Myocyte (in vitro differentiated cells): ENCODE measurements at places on chromosomes 4 and X.

- peak; percentile 51 for DNase-seq
Observed at GRCh38 chrX:68072041-68072440, 361.3 kb downstream of the OPHN1 start.

GRCh38 chrX:154458116-154458953 lies at the start of gene PLXNA3:
Gene PLXNA3, plus strand, starts transcription at chrX:154458281. Its CDS starts 1,903 bp downstream, at chrX:154460184.
- peak; percentile 31 for DNase-seq

- DNase-seq: no peak
Observed at GRCh38 chrX:132004728-132005127, 18.4 kb upstream of the STK26 start.

- DNase-seq: peak; percentile 38
Observed at GRCh38 chr4:2253160-2254084, 8.5 kb downstream of the MXD4 start.

- peak; percentile 42 for DNase-seq
Observed at GRCh38 chr4:69823481-69824186, 36.3 kb downstream of the SULT1E1 start.

- DNase-seq: no peak
Observed at GRCh38 chrX:149198980-149199732, 305.9 kb downstream of the IDS start.

DNA sequence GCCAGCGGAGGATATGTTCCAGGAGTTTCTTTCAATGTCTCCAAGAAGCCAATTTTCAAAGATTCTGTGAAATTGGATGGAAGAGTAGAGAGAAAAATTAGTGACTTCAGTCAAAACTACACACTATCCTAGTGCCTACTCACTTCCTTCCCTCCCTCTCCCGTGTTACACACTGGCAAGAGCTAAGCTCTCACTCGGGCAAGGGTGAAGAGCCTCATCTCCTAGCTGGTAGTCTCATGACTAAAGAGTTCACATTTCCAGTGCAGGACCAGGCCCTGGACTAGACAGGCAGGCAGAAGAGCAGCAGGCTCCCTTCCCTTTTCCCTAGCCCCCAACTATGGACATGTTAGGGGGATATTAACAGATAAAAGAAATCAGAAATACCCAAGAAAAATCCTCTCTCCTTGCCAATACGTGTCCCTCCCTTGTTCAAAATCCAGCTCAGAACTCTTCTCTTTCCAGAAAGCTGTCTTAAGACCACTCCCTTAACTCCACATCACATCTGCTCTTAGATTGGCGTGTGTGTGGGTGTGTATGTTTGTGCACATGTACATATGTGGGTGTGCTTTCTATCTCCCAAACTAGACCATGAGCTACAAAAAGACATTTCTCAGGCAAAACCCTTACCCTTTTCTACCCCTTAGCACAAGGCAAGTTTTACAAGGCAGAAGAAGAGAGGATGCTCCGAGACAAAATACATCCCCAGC lies 29.9 kb downstream of the ZDHHC9 start:
- no peak for DNase-seq

- peak; percentile 97 for DNase-seq
Observed at GRCh38 chr4:80097400-80098177, 24.6 kb upstream of the ANTXR2 start.

DNA sequence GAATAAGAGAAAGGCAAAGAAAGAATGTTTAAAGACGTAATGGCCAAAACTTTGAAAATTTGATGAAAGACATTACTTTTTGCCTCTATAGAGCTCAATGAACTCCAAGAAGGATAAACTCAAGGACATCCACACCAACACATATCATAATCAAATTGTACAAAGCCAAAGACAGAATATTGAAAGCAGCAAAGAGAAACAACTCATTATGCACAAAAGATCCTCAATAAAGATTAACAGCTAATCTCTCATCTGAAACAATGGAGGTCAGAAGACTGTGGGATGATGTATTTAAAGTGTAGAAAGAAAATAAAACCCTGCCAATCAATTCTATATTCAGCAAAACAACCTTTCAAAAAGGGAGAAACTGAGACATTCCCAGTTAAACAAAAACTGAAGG lies 129.1 kb upstream of the TEX13D start:
- no peak for DNase-seq

GRCh38 chr4:29151584-29151983 lies 1568.6 kb upstream of the PCDH7 start:
- no peak for DNase-seq

DNA sequence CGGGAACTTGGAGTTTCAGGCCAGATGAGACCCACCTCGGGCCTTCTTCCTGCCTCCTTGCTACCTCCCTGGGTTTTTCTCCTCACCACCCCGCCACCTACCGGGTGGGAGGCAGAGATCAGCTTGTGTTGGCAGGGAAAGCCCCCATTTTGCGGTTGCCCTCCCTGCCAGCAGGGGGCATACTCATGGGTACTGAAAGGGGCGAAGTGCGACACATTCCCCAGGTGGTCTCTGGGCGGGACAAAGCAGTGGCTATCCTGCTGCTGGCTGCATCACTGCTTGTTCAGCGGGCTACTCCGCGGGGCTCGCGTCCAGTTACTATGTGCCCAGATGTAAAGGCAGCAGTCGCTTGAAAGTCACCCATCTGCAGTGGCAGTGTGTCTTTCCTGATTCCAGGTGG lies 330.3 kb downstream of the PDHA2 start:
- no peak for DNase-seq

DNA sequence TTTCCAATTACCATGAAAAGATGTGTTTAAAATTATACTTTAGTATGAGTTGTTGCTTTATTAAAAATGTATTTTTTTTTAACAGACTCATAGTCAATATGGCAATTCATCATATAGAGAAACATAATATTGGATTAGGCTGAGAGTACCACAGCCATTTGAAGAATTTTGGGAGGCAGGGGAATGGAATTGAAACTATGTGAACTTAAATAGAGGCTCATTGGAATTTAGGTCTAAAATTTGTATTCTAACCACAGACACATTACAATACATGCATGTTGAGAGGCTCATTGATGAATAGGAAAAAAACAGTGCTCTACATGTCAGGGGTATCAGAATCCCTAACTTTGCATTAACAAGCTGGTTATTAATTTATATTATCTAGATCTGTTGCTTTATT lies 269.6 kb downstream of the DKK2 start:
- peak; percentile 63 for DNase-seq

GRCh38 chrX:141733371-141733770 lies 34.8 kb upstream of the SPANXD start:
- DNase-seq: no peak

DNA sequence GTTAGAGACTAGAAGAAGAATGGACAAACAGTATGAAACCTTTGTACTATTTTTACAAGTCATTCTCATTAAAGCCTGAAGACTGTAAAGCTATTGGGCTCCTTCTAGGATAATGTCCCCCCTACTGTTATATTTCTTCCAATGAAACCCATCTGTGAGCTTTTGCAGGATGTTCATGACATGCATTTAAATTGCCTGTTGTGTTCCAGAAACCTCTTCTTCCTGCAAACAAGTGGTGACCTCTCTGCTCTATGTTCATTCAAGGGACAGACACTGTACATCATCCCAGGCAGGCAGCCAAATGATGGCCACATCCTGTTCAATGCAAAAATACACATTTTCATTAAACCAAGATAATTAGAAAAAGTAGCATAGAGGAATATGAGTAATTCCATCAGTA lies 128.0 kb downstream of the C4orf33 start:
- DNase-seq: no peak
